M059J (cell line): ENCODE measurements at places on chromosomes 12 and 14.

GRCh38 chr14:102840771-102841528 is 63.7 kb downstream of the TRAF3 start:
- DNase-seq: no peak

- DNase-seq: peak; percentile 8
These were observed 31.2 kb downstream of the CCDC59 start for GRCh38 chr12:82326905-82327503.

- DNase-seq: no peak
These were observed 82.8 kb downstream of the BORCS5 start for GRCh38 chr12:12439636-12440035.

DNA sequence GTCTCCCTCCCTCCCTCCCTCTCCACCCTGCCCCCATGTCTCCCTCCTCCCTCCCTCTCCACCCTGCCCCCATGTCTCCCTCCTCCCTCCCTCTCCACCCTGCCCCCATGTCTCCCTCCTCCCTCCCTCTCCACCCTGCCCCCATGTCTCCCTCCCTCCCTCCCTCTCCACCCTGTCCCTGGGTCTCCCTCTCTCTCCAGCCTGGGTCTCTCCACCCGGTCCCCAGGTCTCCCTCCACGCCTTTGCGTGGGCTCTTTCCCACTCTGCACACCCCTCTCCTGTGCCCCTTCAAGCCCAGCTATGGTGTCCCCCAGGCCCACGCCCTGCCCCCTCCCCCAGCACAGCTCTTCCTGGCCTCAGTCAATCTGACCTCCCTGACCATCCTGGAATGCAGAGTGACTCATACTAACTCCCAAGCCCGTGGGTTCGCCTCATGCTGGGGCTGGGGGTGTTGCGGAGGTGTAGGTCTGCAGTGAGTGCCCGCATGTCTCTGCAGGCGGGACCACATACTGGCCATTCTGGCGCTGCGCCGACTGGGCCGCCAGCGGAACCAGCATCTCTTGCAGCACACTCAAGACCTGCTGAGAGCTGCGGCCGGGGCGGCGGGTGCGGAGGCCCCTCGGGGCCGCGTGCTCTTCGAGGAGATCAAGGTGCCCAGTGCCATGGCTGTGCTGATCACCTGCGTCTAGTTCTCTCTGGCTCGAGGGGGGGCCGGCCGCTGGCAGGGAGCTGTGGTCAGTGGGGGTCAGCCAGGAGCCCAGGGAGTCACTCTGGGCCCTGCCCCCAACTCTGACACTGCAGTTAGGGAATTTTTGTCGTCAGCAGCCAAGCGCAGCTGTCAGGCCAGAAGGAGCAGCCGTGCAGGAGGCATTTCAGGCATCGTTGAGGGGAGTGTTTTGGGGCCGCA is 13.5 kb upstream of the TNFAIP2 start:
- peak; percentile 90 for DNase-seq

DNA sequence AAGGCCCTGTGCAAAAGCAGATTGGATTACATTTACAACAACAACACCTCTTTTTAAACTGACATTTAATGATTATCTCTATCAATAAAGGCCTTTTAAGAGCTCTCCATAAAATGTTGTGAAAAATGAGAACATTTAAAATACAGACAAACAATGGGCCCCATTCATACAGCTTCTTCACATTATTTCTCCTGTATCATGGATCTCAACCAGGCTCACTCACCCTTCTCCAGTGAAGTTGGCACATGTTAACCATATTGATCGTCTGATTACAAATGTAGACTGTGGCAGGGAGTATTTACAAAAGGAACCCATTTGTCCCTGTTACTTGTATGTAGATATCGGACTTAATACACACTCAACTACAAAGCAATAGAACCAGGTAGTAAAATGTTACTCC is 220.2 kb upstream of the BTG1 start:
- no peak for DNase-seq

DNA sequence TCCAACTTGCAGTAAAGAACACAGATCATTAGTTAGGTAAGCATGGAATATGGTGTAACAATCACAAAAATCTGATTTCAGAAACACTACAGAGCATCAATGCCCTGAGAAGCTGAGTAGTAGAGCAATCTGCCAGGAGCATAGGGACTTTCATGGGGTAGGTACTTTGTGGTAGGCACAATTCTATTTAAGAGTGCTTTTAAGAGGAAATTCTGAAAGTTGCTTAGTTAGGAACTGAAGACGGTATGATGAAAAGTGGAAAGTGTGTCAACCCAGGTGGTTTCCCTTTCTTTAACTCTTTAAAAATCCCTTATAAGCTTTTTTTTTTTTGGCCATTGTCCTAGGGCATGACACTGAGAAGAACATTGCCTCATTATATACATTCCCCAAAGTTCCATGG is 535.7 kb upstream of the FBXO33 start:
- no peak for DNase-seq

DNA sequence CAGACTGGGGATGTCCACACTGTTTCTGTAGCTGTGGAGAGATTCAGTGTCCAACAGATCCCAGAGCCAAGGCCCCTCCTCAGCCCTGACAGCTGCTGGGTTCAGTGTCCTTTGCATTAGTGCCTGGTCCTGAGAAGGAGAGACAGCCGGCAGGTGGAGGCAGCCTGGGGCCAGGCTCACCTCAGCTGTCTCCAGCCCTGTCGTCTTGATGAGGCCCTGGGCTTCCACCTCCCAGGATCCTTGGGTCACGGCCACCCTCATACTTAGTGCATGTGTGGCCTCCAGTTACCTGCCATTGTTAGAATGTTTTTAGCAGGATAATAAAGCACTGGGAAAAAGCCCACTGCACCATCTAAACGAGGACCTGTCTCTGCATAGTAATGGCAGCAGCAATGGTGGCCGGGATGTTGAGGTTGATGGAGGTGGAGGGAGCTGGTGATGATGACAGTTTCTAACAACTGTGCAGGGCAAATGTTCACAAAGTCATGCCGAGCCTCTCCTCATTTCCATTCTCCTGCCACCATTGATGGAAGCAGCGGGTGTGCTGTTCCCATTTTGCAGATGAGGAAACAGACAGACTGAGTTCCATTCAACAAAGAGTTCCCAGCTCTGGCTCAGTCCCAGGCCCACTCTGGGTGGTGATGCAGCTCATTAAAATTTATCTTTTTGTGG is 17.7 kb downstream of the ASB2 start:
- DNase-seq: no peak

- DNase-seq: no peak
These were observed 73.5 kb upstream of the VASH1 start for GRCh38 chr14:76687611-76688382.
